ENCODE measurements at places on chromosomes 7 and 10.

- DNase-seq = no peak
These were observed 21.4 kb downstream of the KDM7A start for GRCh38 chr7:140155428-140155827.

GRCh38 chr7:29563590-29564495, at the start of gene PRR15:
Gene PRR15, plus strand, starts transcription at chr7:29563835. Its CDS starts 2,495 bp downstream, at chr7:29566330.
- no peak for DNase-seq

GRCh38 chr10:49613882-49614241, at the start of gene CHAT:
Gene CHAT, plus strand, starts transcription at chr10:49614037. Its CDS starts 153 bp downstream, at chr10:49614190.
- DNase-seq = no peak

- DNase-seq = no peak
These were observed 63.7 kb downstream of the CARD11 start for GRCh38 chr7:2979951-2980350.

DNA sequence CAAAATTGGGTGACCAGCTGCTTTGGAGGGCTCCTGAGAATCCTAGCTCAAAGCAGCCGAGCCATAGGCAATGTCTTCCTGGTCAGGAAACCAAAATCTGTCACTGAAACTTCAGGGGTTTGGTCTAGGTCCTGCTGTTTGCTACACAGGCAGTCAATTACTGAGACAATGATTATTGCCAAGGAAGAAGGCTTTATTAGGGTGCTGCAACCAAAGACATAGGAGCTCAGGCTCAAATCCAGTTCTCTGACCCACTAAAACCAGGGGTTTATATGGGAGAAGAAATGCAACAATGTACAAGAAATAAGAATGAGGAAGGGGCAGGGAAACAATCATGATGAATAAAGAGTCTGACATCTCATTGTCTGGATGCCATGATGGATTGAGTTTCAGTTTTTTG, 410.3 kb upstream of the ZWINT start:
- DNase-seq = no peak

DNA sequence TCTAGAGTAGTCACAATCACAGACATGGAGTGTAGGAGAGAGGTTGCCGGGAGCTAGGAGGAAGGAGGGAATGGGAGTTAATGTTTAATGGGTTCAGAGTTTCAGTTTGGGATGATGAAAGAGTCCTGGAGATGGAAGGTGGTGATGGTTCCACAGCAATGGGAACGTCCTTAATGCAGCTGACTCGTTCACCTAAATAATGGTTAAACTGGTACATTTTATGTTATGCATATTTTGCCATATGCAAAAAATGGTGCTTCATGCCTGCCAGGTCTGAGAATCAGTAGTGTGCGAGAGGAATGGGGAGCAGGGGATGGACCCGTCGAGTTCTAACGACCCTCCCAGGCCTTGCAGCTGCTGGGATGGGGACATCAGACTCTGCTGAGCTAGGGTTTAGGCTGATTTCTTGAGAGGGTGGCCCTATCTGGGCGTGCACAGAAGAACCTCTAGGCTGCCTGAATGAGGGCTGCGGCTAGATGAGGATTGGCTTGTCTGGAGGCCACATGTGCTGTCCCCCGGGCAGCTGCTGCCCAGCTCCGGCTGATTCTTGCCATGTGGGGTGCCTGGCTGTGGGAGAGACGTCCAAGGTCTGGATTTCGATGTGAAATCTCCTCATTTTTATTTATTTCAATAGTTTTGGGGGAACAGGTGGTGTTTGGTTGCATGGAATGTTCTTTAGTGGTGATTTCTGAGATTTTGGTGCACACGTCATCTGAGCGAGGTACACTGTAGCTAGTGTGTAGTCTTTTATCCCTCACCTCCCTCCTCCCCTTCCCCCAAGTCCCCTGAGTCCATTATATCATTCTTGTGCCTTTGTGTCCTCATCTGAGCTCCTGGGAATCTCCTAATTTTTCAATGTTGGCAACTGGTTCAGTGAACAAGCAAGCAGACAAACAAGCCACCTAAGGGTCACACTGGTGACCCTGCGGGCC, 116.0 kb downstream of the GRK5 start:
- no peak for DNase-seq

DNA sequence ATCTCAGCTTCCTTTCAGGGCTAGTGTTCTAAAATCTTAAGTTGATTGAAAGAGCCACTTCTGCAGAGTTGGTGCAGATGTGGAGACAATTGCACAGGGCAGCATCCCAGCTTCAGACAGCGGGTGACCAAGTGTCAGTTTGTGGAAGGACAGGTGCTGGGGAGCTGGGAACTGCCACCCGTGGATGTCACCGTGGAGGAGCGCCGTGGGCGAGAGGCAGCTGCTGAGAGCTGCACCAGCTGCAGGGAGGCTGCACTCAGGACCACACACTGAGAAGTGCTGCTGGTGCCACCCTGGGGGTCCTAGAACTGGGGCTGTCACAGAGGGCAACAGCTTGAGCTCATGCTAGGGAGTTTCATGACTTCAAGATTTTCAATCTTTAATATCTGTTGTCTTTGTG, 543.0 kb upstream of the FZD8 start:
- no peak for DNase-seq

- DNase-seq = no peak
These were observed 15.5 kb downstream of the STX1A start for GRCh38 chr7:73703757-73704639.

- DNase-seq = peak; percentile 46
These were observed 35.2 kb upstream of the EBLN1 start for GRCh38 chr10:22252801-22253579.

GRCh38 chr7:104275900-104276299, 52.5 kb upstream of the LHFPL3 start:
- no peak for DNase-seq

GRCh38 chr7:90817846-90818245, 221.7 kb downstream of the CDK14 start:
- no peak for DNase-seq

DNA sequence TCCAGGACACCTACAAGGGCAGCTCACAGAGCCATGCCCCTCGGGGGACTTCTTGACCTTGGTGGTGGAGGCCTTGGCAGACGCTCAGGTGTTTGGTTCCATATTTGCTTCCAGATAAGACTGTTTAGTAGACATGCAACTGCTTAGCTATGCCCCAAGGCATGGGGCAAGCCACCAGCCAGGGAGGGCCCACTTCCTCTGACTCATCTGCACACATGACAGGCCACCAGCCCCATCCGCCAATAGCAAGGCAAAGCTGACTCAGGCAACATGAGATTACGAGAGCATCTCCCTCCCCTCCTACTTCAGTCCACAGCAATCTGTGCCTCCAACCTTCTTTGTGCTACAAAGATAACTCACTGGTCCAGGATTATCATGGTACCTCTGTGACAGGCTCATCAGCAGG, 54.9 kb downstream of the KCNMA1 start:
- no peak for DNase-seq

DNA sequence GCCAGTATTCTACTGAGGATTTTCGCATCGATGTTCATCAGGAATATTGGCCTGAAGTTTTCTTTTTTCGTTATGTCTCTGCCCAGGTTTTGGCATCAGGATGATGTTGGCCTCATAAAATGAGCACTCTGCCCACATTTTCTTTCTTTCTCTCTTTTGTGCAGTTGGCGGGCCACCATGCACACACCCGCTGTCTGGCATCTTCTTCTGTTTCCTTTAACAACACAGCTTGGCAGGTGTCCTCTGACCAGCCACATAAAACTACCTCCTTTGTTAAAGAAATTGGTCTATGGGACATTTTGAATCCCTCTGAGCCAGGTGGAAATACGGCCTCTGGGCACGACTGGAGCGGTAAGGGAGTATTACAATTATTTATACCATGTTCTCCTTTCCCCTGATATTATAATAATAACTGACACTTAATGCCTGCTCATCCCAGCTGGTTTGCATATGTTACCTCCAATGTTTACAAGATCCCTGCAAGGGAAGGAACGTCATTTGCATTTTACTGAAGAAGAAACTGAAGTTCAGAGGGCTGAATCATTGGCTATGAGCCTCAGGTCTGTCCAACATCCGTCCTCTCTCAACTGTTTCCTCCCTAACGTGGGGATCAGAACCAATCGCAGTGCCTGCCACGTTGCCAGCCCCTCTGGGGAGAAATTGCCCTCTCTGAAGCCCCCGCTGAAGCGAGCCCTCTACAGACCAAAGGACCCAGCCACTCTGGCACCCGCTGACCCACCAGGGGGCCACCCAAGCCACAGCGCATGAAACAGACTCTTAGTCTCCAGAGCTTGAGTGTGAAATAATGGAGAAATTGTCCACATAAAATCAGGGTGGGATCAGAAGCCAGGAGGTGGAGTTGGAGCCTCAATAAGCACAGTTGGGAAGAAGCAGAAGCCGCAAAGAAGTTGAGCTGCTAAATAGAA, 125.0 kb upstream of the FOXK1 start:
- DNase-seq = no peak

DNA sequence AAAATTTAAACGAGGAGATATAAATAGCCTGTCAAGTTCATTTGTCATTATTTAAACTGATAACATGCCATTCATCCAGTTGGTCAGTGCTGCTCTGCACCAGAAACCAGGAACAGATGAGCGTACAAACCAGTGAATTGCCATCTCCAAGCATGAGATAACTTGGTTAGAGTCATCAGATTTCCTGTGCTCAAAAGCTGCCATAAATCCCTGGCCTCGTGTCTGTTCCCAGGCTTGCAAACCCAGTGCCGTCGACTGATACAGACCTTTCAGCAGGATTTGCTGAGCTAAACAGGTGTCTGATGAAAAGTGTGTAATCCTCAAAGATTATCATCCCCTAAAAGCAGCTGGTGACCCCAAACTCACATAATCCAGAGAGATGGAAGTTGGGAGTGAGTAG, 96.0 kb upstream of the SAMD8 start:
- no peak for DNase-seq

DNA sequence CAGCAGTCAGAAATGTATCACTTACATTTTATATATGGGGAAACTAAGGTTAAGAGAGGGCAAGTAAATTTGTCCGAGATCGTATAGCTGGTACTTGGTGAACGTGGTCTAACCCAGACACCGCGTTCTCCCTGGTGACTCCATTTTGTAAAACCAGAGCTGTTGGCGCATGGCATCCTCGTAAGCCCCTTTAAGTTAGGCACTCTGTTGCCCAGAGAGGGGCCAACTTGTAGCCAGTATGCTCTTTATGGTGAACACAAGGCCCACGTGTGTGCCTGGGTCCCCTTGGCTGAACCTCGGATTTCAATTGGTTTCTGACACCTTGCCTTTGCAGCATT, 39.7 kb upstream of the ZNF518A start:
- DNase-seq = no peak

DNA sequence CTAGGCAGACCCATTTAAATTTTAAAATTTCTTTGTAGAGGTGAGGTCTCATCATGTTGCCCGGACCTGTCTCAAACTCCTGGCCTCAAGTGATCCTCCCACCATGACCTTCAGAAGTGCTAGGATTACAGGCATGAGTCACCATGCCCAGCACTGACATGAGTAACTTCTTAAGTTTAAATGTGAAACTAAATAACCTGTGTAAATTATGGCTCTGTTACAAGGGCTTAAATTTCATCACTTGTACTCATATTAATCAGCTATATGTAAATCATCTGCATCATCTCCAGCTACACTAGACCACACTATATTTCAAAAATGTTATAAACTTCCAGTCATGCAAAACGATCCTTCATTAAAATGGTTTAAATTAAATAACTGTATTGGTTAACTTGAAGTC, 56.1 kb downstream of the ATAD1 start:
- no peak for DNase-seq

- peak; percentile 93 for DNase-seq
These were observed at the start of gene ZC3HAV1 for GRCh38 chr7:139109188-139109982. Gene ZC3HAV1, minus strand, starts transcription at chr7:139109720. Its CDS starts 389 bp downstream, at chr7:139109331.

DNA sequence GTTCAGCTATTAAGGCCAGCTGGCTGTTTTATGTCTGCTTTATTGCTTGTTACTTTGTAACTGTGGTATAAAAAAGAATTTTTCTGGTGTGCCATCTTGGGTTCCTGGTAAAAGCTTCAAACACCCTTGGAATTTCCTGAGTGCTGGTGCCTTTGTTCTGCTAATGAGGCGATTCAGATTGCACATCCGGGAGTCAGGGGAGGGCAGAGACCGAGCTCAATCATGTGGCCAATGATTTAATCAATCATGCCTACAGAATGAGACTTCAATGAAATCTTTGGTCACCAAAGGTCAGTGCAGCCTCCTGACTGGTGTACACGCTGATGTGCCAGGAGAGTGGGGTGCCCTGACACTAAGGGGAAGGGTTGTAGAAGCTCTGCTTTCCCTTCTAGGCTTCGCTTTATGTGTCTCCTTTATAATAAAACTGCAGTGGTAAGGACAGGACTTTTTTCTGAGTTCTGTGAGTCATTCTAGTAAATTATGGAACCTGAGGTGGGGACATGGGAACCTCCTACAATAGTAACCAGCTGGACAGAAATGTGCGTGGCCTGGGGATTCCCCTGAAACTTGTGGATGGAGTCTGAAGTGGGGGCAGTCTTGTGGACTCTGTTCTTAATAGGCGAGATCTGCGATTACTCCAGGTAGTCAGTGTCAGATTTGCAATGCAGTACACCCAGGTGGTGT, 69.4 kb upstream of the OGDHL start:
- DNase-seq = no peak

- no peak for DNase-seq
These were observed 198.2 kb downstream of the FANK1 start for GRCh38 chr10:126094537-126094936.

DNA sequence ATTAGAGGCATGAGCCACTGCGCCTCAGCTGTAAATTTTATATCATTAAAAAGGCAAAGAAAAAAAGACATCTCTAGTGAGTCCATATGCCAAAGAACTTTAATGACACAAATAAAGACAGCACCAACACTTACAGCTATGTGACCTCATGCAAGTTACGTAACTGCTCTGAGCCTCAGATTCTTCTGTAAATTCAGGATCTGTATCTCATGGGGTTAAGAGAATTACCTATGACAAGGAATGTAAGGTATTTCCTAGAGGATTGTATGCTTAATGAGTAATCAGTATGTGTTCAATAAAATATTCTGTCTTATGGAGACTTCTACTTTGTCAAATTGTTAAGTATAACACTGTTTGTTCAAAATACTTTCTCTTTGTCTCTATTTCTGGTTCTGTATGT, 274.0 kb upstream of the GLI3 start:
- no peak for DNase-seq

GRCh38 chr7:99036546-99037111, 107.3 kb downstream of the SMURF1 start:
- no peak for DNase-seq
